ENCODE measurements at places on chromosomes 5 and 9.

DNA sequence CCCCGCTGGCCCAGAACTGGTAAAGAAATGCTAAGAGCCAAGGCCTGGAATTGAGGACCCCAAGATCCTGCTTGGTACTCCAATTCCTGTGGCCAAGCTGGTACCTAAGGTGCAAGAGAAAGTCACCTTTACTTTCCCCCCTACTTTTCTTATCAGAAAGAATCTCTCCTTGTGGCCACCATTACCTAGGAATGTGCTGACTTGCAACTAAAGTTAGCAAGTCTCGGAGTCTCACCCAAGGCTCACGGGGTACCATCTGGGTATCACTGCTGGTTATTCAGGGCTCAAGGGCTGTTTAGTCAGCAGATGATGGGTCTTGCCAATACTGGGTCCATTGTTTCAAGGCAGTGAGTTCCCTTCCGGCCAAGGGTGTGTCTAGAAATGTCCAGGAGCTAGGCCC is 270.2 kb downstream of the KDM4C start:
- DNase-seq: no peak

- DNase-seq: no peak
Observed at GRCh38 chr5:75199946-75200345, 36.7 kb downstream of the ANKRD31 start.

GRCh38 chr9:21102305-21102704 is 24.6 kb upstream of the IFNB1 start:
- DNase-seq: no peak

DNA sequence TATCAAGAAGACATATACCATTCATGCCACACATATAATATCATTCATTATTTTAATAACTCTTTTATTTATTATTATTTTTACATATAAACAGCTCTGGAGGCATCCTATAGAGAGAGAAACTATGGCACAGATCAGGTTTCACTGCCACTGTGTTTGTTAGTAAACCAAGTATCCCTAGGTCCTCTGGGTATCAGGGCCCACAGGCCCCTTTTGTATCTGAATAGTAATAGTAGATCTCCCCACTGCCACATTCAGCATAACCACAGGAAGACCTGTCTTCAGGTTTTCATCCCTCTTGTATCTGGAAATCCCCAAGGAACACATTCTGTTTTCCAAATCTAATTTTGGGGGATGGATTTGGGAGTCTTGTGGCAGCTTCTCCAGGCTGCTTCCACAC is 94.0 kb downstream of the SPATA31D1 start:
- DNase-seq: no peak

GRCh38 chr9:131986576-131986975 is 93.1 kb downstream of the MED27 start:
- DNase-seq: peak; percentile 2

GRCh38 chr9:100204796-100205195 is 105.8 kb downstream of the INVS start:
- DNase-seq: no peak

GRCh38 chr5:7537573-7537972 is 141.6 kb downstream of the ADCY2 start:
- DNase-seq: no peak

- DNase-seq: no peak
Observed at GRCh38 chr5:150771034-150771795, 7.3 kb upstream of the SMIM3 start.

DNA sequence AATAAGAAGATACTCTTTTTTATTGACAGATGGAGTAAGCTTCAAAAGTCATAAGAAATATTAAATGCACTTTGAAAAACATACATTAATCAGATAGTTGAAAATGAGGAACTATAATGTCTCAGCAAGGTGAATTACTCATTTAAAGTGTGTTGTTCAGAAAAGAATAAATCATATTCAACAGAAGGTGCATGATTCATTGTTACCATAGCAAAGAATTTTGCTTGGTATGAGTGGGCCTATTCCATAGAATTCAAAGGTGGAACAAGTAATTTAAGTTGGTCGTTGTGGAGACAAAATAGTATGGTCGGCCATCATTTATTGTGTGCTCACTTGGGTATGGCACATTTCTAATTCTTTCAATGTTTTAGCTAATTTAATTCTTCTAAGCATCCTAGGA is 1920.2 kb upstream of the CDH9 start:
- no peak for DNase-seq

DNA sequence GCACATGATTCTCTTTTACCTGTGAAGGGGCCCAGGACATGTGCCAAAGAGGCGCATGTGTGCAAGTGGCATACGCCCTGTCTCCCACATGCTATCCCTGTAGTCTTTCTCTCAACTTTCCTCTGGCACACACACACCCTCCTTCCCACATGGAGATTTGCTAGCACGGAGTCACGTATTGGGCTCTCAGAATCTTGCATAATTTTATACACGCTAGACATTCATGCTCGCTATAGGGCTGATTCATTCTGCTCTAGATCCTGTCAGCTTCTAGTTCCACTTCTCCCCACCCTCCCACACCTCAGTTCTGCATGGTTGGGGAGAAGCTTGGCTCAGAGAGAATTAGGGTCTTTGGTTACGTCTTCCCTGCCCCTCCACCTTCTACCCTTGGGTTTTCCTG is 72.8 kb downstream of the CD180 start:
- DNase-seq: no peak

DNA sequence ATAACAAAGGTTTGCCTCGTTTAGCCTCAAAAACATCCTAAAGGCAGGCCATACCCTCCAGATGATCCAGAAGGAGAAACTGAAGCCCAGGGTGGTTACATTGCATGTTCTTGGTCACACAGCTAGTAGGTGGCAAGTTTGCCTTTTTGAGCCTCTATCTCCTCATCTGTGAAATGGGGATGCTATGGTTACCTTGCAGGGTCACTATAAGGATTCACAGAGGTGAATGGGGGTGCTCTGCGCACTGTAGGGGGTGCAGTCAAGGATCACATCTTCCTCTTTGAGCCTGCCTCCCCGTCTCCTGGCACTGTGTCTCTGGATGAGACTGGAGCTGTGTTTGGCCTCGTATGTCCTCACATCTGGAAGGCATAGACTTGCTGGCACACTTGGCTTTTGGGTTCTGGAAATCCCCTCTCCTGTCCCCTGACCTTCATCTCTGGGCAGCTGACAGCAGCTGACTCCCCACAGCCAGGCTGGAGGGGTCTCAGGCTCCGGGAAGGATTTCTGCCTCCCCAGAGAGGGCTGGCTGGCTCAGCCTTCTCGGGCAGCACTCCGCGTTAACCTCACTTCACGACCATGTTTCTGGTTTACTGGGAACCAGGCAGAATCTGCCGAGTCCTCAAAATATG is 167.7 kb downstream of the RGS3 start:
- no peak for DNase-seq

DNA sequence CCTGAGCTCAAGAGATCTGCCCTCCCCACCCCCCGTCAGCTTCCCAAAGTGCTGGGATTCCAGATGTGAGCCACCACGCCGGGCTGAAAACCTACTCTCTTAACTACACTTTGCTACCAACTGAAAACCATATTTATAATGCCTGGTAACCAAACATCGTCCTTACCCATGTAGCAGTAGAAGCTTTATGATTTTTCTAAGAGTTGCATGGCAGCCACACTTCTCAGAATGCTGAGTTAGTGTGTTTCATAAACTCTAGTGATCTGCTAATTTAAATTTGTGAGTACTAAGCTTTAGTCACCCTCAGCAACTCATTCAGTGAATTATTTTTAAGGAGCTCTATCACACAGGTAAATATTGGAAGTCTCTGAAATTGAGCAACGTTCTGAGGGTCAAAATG is 478.4 kb downstream of the KDM4C start:
- no peak for DNase-seq

- no peak for DNase-seq
Observed at GRCh38 chr9:4346131-4346530, 46.3 kb upstream of the GLIS3 start.

DNA sequence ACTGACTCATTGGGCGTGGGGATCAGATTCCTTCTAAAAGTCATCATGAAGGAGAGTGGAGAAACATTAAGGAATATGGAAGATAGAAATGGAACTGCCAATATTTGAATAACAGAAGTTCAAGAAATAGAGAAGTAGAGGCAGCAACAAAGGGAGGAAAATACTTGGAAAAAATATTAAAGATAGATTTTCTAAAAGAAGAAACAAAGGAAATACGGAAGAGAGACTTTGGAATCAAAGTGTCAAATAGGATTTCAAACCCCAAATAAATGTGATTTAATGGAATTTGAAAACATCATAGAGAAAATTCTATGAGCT is 605.1 kb upstream of the KLF4 start:
- no peak for DNase-seq

GRCh38 chr9:112971415-112971814 is 40.6 kb downstream of the ZNF883 start:
- DNase-seq: peak; percentile 56

DNA sequence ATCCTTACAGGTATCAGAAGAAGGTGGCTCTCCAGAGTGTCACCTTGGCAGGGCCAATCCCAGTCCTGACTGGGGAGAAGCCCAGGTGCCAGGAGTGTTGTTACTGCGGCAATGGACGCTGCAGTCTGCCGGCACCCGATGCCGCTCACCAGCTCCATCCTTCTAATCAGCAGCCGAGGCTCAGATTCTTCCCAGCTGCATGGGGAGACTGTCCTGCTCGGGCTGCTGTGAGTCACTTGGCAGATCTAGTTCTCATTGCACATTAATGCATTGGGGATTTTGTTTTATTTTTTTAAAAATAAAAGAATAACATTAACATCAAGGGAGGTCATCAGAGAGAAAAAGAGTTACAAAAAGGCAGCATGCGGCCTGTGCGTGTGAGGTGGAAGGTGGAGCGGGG is 115.8 kb downstream of the MTX3 start:
- DNase-seq: no peak

GRCh38 chr9:86713470-86713869 is 233.8 kb downstream of the GAS1 start:
- no peak for DNase-seq

DNA sequence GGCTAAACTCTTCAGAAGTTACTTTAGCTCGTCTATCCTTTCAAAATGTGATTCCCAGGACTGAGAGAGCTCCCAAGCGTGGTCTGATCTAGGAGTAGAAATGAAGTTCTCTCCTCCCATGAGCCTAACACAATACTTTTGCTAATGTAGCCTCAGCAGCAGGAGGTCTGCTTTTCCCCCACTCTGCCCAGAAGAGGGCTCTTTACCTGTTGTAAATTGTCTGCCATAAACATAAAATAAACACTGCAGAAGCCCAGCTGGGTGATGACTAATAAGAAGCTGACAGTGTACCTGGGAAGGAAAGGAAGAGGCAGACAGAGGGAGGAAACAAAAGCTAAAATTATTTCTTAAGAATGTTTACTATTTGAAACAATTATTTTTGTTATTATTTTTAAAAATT is 15.4 kb downstream of the SLC36A3 start:
- peak; percentile 70 for DNase-seq

DNA sequence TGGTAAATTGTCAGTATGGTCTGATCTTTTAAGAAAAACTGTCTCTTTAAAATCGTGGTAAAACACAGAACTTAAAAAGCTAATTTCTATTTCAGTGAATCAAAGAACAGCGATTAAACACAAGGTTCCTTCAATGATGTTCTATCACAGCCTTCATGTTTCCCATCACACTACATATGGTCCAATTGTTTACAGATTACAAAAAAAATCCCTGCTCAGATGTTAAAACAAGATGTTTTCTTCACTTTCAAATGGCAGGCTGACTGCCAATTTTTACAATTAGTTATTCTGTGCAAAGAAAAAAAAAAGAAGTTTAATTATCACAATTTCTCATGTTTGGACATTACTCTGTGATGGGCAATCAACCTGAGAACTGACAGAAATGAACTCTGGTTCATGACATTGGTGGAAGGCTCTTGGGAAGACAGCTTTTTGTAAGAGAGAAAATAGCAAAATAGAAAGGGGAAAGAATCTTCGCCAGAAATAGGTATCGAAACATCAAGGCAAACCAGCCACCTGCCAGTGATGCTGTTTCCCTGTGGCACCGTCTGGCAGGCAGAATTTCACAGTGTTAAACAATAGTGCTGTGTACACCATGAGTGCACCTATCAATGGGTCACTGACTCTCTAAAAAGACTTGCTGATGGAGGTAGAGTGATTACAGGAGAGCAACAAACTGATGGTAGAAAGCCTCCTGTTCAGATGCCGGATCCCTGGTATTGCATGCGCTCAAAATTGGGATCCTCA is 1020.0 kb upstream of the ARRDC3 start:
- DNase-seq: no peak

- no peak for DNase-seq
Observed at GRCh38 chr5:118009741-118010297, 978.5 kb downstream of the DTWD2 start.

DNA sequence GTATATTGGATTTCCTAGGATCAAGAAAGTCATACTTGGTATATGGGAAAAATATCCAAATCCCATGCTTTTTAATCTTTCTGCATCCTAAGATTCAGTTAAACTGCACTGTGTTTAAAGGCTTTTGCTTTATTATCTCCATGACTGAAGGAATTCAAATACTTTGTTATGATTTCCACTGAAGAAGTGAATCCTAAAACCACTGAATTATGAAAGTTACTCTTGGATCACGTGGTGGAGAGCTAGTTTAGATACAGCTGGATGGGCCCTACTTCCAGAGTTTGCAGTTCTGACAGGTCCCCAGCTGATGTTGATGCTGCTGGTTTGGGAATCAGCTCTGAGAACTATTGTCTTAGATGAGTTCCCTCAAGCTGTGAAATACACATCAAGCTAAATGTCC is 5.0 kb downstream of the DAB2 start:
- DNase-seq: no peak

DNA sequence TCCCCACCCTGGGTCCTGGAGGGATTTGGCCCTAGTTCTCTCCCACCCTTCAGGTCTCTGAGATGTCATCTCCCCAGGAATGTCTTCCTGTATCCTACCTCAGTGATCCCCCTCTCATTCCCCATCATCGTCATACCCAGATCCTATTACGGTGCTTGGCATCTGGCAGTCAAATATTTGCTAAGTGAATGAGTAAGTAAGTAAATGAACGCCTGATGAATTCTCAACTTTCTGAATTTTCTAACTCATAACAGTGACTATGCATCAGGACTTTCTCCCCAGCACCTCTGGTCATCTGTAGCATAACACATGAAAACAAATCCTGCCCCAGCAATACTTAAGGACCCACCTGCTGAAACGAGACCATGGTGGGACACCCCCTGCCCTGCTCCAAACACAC is 244.2 kb downstream of the EBF1 start:
- no peak for DNase-seq

- DNase-seq: no peak
Observed at GRCh38 chr9:34869390-34869789, 88.7 kb upstream of the PHF24 start.

DNA sequence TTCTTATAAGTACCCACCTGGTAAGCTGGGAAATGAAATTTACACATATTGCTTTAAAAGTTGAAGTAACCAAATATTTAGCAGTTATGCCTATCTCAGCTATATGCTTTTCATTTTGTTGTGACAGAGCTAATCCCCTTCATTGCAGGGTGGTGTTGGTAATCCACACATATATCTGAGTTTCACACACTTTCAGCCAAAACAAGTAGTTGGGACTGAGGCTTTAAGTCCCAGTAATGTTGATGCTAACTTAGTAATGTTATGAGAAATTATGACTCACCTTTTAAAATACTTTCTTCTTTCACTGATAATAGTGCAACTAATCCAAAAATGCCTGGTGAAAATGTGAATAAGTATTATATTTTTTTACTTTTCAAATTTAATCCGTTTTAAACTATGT is 19.2 kb upstream of the RICTOR start:
- DNase-seq: no peak
